ENCODE measurements at places on chromosomes 3 and 15.

DNA sequence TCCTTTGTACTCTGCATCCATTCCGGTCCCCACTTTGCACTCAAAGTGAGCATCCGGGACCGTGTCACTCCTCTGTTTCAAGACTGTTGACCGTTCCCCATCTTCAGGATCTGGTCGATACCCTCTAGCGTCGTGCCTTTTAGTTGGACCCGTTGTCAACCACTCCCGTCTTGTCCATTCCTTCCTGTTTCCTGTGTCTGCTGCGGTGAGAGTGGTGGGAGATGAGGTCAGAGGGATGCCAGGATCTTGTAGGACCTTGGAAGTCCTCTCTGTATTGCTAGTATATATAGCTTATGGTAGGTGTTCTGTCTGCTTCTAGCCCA is 624 bp downstream of the BRK1 start:
- DNase-seq, result no peak

- no peak for DNase-seq
Observed at GRCh38 chr3:106119614-106120082, 250.8 kb upstream of the CBLB start.

GRCh38 chr3:76308541-76308940 is 523.2 kb upstream of the ZNF717 start:
- DNase-seq, result no peak

DNA sequence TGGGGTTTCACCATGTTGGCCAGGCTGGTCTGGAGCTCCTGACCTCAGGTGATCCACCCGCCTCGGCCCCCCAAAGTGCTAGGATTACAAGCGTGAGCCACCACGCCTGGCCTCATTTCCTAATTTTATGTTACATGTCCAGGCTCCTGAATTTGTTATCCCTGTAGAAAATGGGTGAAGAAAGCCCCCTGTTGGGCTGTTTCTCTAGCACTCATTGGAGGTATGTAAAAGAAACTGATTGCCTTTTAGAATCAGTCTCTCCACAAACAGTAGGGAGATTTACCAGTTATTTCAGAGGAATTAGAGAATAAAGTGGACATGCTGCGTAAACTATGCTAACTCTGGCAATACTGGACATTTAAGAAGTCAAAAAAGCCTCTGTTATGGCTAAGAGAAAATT is 364.1 kb upstream of the TBL1XR1 start:
- DNase-seq, result no peak

- no peak for DNase-seq
Observed at GRCh38 chr3:160948273-160948672, 156.9 kb downstream of the B3GALNT1 start.

GRCh38 chr3:14949126-14949525 is 1.7 kb downstream of the NR2C2 start:
- no peak for DNase-seq

- DNase-seq, result no peak
Observed at GRCh38 chr3:13188975-13189374, 115.7 kb upstream of the IQSEC1 start.

DNA sequence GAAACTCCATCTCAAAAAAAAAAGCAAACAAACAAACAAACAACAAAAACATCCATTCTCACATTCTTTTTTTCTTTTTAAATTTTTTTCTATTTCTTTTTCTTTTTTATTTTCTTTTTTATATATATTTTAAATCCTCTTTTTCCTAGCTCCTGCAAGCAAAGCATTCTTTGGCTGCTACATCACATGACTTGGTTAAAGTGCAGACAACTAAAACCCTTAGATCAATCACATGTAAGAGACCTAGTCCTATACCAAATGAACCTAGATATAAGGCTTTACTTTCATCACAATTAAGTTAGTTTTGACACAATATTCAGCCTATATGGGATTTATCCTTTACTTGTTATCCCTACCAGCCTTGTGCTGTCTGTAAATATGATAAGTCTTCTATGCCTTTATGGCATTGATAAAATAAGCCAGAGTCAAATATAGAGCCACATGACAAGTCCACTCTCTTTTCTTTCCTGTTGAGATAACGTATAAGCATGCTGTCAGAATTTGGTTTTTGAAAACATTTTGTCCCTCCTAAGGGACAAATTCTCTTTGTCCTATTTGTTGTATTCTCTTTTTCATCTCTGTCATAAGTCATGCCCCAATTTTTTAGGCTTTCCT is 11.3 kb downstream of the UBR1 start:
- no peak for DNase-seq

DNA sequence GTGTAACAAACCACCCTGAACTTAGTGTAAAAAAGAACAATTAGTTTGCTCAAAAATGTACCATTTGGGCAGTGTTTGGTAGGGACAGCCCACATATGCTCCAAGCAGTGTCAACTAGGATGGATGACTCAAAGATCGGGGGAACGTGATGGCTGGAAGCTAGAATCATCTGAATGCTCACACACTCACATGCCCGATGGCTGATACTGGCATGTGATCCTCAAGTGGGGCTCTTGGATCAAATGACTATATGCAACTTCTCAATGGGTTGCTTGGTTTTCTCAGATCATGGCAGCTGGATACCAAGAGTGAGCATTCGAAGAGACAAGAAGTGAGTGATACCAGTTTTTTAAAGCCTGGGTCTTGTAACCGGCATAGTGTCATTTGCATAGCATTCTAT is 335.9 kb upstream of the KCNMB2 start:
- no peak for DNase-seq

GRCh38 chr3:118778201-118778600 is 256.4 kb downstream of the IGSF11 start:
- no peak for DNase-seq

DNA sequence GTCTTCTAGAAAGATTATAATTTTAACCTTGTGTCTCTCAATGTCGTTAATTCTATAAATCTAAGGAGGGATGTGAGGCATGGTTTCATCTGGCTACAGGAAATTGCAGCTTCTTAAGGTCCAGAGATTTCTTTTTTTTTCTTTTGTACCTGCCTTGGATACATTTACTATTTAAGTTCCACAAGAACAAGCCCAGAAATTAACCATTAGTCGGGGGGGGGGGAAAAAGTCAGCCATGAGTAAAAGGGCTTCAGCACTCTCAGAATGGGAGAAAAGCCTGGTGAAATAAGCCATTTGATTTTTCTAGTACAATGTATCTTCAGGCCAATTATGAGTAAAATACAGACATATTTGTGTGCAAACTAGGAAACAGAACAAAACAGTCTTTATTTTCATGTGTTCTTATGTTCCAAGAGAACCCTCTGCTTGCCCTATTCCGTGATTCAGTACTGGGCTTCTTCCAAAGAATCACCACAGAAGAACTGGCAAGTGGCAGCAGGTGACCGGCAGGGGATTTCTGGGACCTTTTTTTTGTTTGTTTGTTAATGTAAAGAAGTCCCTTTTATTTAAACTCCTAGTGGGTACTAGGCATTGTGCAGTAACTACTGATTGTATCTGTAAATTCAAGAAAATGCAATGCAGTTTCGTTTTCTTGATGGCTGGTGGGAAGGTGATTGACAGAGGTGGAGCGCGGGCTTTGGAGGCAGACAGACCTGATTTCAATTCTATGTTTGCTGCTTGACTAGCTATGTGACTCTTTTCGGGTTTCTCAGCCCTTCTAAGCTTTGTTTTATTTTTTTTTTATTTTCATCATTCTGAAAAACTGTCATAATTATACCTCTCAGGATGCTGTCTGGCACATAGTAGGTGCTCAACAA is 82.5 kb downstream of the PEX5L start:
- DNase-seq, result no peak

DNA sequence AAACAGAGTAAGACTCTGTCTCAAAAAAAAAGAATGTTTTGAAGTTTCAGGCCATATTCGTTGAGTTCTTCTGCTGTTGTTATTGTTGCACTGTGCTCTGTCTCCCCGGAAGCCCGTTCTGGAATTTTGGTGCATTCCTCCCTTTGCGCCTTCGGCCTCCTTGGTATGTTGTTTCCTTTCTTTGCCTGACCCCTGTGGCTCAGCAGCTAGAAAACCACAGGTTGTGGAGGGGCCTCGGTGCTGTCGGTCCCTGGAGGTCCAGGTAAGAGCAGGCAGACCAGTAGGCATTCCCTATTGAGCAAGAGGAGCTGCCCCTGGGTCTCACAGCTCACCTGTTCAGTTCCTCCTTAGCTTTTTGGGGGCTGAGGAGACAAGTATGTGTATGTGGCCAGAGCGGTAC is 51.0 kb upstream of the DLG1 start:
- no peak for DNase-seq

DNA sequence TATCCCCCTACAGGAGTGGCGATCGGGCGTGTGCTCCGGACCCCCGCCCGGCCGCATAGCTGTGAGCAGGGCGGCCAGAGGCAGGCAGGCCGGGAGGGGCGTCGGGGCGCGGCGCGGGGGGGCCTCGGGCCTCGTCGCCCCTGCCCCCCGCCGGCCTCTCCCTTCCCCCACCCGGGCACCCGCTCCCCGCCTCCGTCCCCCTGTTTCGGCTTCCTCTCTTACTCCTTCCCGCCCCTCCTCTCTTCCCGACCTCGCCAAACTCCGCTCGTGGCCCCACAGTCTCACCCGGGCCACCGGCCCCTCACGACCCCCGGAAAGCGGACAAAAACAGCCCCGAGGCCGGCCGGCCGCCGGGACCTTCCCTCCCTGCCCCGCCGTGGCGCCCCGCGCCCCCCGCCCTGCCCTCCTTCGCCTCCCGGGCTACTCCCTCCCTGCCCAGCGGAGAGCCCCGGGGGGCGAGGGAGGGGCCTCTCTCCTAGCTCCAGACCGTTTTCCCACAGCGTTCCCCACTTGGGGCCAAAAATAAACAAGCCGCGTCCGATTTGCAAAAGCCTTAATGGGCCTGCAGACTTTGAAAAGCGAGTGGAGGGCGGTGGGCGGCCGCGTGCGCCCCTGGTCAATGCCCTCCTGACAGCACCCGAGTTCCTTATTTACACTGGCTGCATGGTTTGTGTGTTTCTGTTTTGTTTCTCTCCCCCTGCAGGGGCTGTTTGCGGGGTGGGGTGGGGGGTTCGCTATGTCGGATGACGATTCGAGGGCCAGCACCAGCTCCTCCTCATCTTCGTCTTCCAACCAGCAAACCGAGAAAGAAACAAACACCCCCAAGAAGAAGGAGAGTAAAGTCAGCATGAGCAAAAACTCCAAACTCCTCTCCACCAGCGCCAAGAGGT is 1.0 kb downstream of the UBE2E1 start:
- peak; percentile 10 for DNase-seq

DNA sequence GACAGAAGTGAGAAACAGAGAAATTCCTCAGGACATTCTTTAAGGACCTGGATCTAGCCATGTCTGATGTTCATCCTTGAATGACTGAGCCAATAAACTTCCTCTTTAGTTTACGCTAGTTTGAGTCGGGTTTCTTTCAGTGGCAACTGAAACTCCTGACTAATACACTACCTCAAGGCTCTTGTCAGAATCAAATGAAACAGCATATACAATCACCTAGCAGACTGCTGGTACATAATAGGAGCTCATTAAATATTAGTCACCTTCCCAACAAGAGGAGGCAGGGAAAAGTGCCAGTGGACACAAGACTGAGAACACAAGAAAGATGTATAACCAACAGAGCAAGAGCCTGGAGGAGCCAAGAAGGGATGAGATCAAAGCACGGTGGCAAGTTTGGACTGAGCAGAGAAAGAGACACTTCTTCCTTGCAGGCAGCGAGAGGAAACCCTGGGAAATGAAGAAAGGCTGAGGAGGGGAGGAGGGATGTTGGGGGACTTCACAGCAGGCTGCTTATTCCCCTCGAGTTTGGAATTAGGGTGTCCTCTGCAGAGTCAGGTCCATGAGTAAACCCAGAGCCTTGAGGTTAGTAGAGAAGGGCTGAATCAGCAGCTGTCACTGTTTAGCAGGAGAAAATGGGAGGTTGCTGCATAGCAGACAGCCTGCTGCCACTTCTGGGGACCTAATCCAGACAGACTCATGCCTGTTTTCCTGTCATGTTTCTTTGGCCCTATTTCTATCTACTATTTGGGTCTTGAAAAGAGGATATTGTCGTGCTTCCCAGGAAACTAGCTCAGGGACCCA is 73.3 kb downstream of the MRPL46 start:
- no peak for DNase-seq

DNA sequence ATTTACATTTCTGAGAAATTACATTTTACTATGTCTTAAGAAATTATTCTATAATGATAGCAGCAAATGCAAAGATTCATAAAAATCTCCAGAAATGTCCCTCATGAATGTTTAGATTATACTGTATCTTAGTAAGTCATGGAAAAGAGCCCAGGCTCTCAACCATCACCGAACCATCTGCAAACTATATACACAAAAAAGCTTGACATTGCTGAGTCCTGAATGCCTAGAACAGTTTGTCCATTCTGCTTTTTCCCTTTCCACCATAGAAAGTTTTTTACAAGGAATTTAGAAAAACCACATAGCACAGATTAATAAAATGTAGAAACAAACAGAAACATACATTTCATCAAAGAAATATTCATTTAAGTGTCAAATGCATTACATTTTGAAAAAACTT is 83.6 kb downstream of the MYO9A start:
- no peak for DNase-seq

DNA sequence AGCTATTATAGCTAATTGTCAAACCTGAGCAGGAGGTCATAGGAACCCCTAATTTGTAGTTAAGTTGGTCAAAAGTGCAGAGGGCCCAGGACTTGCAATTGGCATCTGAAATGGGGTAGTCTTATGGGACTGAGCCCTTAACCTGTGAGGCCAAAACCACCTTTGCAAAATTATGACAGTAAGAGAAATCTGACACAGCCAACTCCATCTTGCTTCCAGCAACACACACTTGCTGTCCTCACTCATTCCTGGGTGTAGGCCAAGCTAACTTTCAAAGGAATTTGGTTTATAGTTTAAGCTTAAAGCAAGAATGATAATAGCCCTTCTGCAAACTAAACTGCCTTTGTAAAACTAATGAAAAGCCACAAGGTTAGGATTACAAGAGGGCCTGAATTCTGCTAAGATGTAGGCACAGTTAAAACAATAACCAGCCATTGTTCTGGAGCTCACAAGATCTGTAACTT is 57.6 kb upstream of the FRMD4B start:
- DNase-seq, result no peak

DNA sequence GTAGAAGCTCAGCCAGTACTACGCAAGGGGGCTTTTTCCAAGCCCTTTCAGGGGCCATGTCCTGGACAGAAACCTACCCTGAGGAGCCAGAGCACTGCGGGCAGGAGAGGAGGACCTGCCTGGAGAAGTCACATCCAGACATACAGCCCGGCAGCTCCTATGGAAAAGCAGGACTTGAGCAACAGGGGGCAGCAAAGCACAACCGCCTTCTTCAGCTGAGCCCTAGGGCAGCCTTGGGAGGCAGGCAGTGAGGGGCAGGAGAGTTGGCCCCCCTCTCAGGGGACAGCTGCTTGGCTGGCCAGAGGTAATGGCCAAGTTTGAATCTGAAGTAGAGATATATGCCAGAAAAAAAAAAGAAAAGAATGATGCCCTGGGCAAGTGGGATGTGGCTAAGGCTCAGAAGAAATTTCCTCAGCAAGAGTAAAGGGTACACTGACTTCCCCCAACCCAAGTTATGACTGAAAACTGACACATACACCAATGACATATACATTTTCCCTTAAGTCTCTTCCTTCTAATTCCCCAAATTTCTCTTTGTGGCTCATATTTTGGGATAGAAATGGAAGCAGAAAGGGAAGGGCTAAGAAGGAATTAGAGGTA is 56.9 kb downstream of the CYP19A1 start:
- DNase-seq, result peak; percentile 21

GRCh38 chr3:134619884-134620445 is 30.9 kb downstream of the KY start:
- no peak for DNase-seq

GRCh38 chr3:123258811-123259420 is 57.2 kb downstream of the SEC22A start:
- peak; percentile 24 for DNase-seq

- DNase-seq, result no peak
Observed at GRCh38 chr15:49320351-49320750, 102.7 kb upstream of the FGF7 start.

Data from activated CD4-positive, alpha-beta T cell treated with anti-CD3 and anti-CD28 coated beads, Interleukin-2, amount 10 ng/mL, durations not matched to agents 7 days and 5 days (primary cell).